A549 (cell line): ENCODE measurements at places on chromosomes 1 and 21.
A peak's percentile ranks its signal among the peaks of the same experiment; 100 is the strongest.

GRCh38 chr1:65469889-65470340 is 49.4 kb downstream of the LEPR start:
- DNase-seq: no peak

- DNase-seq: peak; percentile 67
These were observed 104.1 kb upstream of the TMPRSS2 start for GRCh38 chr21:41611966-41612606.

- DNase-seq: no peak
These were observed 8.2 kb downstream of the IFFO2 start for GRCh38 chr1:18948048-18948912.

DNA sequence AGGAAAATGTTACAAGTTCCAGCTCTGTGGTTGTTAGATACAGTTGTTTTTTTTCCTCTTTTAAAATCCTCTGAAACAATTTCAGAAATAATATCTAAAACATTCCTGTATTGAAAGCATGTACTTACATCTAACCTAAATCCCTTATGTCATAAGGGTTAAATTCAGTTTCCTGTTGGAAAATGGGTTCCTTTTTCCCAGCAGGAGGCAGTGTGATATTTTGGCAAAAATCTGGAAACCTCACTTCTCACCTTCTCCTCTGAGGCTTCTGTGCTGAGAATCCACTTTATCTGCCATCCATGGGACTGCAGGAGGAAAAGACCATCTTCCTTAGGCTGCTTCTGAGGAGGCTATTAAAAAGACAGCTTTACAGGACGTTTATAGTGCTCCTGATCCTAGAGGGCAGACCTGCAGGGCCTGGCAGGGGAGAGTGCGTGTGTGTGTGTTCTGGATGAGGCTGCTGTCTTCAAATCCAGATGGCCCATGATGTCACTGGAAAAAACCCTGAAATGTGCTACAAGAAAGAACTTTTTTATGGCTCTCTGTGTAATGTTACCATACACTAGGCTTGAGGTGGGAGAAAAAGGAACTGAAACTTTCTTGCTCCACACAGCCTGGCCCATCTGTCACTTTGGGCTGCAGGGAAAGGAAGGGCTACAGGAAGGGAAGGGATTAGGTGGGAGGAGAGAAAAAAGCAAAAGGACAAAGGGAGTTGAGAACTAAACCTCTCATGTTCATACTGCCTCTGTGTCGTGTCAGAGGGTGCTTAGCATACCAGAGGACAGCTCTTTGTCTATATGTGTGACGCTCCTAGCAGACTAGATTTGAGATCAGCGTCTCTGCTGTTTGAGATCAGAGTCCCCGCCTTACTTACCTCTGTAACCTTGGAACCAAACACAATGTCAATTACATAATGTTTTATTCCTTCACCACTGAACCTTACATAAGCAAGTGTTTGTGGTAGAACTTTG is 379.2 kb upstream of the SPAG17 start:
- DNase-seq: no peak

- no peak for DNase-seq
These were observed 46.2 kb downstream of the OSBPL9 start for GRCh38 chr1:51663105-51663504.

DNA sequence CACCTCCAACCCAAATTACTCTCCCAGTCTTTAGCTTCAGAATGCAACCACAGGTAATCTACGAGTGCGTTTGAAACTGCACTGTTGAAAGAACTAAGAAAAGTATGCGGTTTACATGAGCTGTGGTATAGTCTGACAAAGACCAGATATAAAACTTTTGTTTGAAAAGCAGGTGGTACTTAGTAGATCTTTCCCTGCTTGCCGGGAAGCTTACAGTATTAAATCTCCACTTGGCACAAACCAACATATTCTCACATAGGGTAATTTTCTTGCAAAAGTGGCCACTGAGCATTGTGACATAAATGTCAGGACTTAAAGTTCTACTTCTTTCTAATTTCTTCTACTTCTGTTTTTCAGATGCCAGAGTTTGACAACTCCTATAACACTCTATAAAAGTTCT is 8.4 kb downstream of the RGS2 start:
- no peak for DNase-seq

DNA sequence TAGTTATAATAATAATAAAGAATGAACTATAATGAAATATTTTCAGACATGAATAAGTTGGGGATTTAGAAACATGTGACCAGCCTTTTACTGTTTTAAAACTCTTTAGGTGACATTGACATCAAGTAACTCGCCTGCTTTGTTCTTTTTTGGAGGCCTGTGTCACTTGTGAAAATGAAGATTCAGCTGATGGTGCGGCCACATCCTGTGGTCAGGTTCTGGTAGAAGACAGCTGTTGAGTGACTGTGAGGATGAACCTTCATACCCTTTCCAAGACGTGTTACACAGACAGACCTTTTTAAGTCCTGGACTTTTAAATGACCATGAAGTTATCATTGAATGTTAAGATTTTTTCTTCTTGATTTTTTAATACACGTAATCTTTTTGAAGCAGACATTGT is 10.3 kb downstream of the UTS2 start:
- DNase-seq: no peak
